C1 segment of cervical spinal cord (tissue), 14 donors: ENCODE measurements at places on chromosomes 6 and 20.

GRCh38 chr20:13659288-13659687 lies 20.6 kb upstream of the TASP1 start:
- no peak for DNase-seq

DNA sequence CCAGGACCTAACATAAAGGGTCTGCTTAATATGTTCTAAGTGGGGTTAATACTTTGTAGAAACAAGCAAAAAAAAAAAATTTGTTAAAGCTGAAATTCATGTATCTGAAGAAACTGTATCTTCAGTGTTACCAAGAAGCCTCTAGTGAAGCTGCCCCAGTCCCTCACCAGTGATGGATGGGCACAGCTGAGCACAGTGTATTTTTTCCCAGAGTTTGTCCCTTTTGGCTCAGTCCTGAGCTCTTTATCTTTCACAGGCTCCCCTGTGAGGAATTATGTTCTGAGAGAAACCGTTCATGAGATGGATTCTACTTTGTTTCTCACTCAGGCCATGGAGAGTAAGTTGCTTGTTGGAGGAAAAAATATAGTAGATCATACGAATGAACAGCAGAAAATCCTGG lies 38.4 kb downstream of the KIF3B start:
- no peak for DNase-seq

GRCh38 chr20:7770046-7770445 lies 170.2 kb downstream of the HAO1 start:
- DNase-seq: no peak

- DNase-seq: no peak
Observed at GRCh38 chr20:38855356-38855755, 49.9 kb downstream of the PPP1R16B start.

DNA sequence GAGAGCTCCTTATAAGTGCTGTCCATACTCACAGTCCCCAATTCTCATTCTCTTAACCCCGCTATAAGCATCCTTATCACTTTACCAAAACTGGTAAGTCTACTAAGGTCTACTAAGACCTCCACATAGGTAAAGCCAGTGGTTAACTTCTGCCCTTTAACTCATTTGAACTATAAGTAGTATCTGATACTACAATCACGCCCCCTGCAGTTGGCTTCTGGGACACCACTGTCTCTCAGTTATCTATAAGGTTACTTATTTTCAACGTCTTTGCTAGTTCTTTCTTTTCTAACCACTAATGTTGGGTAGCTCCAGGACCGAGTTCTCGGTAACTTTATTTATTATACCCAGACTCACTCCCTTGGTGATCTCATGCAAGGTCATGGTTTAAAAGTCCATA lies 142.6 kb downstream of the ARHGAP18 start:
- DNase-seq: no peak

DNA sequence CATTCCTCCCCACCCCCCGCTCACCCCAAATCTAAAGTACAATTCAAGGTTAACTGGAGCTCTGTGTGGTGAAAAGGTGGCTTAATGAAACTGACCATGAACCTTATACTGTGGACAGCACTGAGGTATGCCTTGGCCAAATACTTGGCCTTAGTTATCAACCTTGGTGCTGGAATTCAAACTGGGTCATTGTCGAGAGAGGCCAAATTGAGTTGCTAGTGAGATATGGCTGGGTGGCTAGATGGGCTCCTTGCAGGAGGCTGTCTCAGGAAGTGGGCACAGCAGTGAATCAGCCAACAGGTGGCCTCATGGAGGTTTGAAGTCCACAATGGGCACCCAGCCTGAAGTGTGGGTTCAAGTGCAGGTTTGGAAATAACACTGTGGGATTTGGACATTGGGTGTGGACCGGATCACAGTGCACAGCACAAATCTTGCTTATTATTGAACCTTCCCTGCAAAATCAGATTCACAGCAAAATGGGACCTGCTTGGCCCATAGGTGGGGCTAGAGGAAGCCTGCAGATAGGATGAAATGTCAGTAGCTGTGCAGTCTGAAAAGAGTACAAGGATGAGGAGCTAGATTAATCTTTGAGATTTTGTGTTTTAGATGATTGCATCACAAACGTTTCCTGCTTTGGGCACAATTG lies 5.6 kb upstream of the BTBD3 start:
- DNase-seq: peak; percentile 41

GRCh38 chr20:47620808-47621805 lies 119.4 kb downstream of the NCOA3 start:
- DNase-seq: no peak

DNA sequence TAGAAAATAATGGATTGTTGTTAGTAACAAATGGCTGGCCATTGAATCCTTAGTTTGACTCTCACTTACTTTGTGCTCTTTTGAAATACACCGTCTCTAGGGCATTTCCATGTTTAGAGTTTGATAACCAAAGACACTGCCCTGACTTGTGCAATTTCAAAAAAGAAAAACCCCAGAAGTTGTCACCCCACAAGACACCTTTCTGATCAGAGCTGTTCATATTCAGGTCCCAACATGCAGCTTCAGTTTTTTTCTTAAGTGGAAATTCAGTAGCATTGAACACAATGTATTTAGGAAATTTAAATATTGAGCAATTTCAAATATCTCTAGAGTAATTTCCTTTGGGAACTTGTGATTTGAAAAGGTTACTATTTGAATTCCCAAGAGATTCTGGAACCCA lies 19.4 kb downstream of the CRYBG1 start:
- DNase-seq: no peak

DNA sequence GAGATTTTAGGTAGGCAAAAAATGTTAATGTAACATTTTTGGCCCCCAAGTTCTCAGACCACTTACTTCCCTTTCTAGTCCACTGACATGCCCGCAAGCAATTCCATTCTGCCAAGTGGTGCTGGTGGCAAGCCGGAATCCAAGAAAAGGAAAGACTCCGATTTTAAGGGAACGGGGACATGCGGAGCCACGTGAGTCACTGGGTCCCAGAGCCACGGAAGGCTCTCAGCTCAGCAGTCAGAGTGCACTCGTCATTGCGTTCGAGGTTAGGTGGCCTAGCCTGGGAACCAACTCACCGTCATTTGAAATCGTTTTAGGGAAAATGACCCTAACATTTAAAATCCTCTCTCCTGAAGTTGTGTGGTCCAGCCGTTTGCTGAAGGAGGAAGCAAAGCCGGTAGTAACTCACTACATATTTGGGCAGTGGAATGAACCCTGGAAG lies 711 bp upstream of the SIRT5 start:
- DNase-seq: peak; percentile 63

DNA sequence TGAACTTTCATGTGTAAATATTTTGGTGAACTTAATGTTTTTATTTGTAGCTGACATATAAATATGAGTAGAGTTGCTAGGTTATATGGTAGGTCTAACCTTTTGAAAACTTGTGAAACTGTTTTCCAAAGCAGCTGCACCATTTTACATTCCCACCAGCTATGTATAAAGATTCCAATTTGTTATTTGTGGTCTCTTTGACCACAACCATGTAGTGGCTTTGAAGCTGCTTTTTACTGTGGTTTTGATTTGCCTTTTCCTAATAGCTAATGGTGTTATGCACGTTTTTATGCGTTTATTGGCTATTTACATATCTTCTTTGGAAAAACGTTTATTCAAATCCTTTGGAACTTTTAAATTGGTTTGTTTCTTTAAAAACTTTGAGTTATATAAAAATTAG lies 10.3 kb downstream of the CST3 start:
- DNase-seq: no peak

DNA sequence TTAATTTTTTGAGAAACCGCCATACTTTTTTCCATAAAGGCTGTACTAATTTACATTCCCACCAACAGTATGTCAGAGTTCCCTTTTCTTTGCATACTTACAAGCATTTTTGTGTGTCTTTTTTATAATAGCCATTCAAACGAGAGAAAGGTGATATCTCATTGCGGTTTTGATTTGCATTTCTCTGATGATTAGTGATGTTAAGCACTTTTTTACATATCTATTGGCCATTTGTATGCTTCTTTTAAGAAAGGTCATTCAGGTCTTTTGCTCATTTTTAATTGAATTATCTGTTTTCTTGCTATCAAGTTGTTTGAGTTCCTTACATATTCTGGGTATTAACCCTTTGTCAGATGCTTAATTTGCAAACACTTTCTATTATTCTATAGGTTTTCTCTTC lies 176.1 kb upstream of the UFL1 start:
- DNase-seq: no peak

GRCh38 chr20:55424476-55424875 lies 580.8 kb downstream of the CBLN4 start:
- no peak for DNase-seq

DNA sequence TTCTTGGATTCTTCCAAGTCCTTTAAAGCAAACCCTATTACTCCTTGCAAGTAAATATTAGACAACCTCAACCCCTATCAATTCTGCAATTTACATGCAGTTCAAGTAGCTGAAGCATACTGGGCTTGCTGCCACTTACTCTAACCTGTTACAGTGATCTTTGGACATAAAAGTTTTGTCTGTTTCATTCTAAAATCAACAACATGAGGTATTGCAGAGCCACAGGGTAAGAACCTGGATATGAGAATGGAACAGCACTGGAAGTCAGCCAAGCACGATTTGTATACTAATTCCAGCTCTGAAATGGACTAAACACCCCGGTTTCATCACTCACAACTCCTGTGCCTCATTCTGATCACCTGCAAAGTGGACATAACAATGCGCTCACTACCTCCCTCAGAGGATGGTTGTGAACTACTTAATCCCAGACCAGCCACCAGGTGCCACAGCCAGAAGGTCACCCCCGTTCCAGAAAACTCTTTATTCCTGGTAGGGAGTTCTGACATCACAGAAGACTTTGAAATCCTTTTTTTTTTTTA lies 270.0 kb downstream of the ADGB start:
- no peak for DNase-seq

DNA sequence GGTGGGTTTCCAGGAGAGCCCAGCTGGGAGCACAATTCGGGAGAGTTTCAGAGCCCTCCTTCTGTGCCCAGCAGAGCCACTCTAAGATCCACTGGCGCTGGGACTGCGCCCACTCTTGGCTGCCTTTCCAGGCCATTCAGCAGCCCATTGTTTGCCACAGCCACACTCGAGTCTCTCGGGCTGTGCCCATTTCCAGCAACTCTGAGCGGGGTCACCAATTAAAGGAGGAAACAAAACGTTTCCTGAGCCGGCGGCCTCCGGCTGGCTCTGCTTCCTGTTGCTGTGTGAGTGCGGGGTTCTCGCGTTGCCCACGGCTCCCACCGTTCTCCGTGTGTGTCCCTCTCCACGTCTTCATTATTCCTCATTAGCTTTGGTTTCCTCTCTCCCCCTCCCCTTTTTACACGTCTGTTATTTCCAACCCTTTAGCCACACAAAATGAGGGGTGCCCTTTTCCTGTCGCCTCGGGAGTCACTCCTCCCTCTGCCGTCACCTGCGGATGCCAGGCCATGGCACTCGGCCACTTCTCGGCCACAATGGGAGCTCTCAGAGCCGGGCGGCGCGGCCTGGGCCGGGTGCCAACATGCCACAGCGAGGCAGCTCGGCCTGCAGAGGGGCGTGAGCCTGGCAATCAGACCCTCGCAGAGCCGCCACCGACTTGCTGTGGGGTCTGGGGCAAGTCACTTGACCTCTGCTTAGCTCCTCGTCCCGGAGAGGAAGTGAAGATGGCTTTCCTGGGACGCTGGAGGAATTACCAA lies 94.3 kb upstream of the NKX2-2 start:
- peak; percentile 83 for DNase-seq

DNA sequence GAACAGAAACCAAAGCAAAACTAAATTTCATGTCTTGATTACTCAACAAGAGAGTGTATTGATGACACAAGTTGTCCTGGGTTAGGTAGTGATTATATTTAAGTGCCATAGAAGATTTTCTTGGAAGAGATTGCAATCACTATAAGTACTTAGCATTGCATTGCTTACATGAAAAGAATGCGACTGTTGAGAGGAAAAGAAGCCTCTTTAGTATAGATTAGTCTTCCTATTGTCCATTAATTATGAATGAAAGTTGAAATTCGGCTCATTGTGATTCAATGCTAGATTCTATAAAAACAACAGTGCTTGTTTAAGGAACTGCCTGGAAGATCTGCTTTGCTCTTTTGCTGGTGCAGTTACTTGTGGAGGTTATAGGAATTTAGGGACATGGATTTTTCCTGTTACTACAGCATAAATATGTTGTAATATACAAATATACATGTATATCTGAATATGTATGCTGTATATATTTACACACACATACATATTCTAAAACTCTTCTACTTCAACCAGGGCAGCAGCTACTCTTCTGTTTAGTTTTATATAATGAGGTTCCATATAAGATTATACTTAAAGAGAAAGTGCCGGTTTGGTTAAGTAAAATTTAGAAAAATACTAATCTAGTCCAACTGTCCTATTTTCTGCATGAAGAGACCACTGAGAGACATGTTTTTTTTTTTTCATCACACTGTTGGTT lies 796.3 kb downstream of the KIF16B start:
- DNase-seq: no peak

GRCh38 chr6:127266892-127267645 lies 405 bp downstream of the RNF146 start:
- peak; percentile 80 for DNase-seq

DNA sequence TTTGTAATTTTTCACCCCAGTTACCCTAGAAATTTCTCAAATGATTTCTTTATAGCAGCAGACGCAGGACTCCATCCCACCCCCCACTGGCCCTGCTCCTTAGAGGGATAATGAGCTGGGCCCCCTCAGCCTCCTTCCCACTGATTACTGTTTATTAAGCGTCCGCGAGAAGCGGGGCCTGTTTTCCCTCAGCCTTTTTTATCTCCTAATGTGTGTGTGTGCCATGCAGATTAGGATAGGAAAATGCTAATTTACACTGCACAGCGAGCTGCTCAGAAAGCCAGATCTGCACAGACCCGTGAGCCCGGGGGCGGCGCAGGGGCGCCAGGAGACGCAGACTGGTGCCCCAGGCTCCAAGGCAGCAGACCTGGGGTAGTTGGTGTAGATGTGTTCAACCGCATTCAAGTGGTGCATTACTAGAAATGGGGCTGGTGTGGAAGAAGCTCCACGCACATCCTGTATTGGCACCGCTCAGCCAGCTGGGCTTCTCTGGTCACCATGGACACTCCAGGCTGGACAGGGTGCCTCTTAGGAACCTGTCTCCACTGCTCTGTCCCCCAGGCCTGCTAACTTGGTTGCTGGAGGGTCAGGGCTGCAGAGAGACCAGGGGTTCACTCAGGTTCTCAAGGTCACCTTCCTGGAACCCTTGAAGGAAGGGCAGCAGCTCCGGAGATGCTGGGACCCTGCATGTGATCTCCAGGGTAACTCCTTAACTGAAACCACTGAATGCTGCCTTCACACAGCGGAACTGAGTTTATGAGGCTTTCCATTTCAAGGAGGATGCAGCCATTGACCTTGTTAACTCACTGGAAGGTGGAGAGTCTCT lies 256.3 kb downstream of the ERMARD start:
- no peak for DNase-seq
